SJSA1 (cell line): ENCODE measurements at places on chromosomes 1 and 21.

- no peak for DNase-seq
Observed at GRCh38 chr1:155181371-155182051, 7.9 kb downstream of the TRIM46 start.

DNA sequence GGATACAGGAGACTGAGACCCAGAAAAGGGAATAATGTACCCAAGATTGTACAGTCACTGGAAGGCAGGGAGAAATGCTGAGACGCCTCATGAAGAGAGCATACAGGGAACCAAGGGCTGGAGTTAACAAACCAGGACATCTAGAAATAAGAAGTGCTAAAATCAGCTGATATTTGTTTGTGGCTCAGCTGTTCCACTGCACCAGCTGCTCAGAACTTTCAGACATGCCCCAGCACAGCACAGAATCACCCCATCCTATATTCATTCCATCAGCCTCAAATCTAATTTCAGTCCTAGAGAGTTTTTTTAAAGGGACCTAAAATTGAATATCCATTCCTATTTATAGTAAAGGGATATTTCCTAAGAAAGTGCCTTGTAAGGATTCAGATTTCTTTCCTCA is 60.2 kb downstream of the DAB1 start:
- DNase-seq = no peak

- DNase-seq = no peak
Observed at GRCh38 chr1:33143176-33143575, 38.7 kb downstream of the TRIM62 start.

DNA sequence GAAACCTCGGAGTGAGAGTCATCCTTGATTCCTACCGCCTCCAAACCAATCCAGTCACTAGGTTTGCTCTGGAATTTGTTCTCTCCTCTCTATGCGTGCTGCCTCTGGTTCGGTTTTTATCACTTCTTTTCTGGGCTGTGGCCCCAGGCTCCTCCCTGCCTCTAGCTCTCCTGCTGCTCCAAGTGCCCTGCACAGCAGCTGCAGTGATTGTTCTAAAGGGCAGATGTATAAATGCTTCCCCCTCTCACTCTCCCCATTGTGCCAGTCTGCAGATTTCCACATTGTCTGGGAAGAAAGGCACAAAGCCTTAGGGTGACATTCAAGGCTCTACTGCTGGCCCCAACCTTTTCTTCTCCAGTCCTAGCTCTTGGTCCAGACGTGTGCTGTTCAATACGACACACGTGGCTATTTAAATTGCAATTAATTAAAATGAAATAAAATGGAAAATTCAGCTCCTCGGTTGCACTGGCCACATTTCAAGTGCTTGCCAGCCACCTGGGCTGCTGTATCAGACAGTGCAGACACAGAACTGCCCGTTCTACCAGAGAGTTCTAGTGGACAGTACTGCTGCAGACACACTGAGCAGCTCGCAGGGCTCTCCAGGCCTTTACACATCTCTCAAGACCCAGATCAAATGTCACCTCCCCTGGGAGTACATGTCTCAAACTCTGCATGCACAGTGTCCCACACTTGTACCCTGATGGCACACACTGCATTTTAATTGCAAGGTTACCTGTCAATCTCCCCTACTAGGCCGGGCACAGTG is 12.4 kb downstream of the TRIM62 start:
- no peak for DNase-seq

GRCh38 chr1:237124856-237125462 is 83.0 kb downstream of the RYR2 start:
- no peak for DNase-seq

DNA sequence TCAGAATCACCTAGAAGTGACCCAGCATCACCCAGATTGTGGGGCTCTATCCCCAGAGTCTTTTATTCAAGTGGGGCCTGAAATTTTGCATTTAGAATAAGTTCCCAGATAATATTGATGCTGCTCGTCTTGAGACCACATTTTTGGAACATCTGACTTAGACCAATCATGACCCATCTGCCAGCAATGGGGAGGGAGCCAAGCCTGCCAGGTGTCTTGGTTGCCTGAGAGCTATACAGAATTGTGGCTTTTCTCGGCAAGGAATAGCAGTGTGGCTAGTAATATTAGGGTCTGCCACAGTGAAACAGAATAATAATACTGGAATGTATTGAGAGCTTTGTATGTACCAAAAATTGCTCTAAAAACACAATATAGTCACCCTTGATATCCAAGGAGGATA is 31.1 kb upstream of the RGS8 start:
- DNase-seq = no peak

DNA sequence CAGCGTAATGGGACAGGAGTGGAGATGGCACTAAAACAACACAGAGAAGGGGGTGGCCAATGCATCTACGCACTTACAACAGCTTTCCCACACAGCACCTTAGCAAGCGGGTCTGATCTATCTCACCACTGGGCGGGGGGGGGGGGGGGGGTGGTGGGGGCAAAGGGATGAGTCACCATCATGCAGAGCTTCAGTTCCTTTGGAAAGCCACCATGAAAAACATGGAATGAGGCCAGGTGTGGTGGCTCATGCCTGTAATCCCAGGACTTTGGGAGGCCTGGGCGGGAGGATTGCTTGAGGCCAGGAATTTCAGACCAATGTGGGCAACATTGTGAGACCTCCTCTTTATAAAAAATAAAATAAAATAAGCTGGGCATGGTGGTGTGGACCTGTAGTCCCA is 47.2 kb downstream of the KLHDC7A start:
- no peak for DNase-seq

- DNase-seq = no peak
Observed at GRCh38 chr1:30242722-30243457, 480.5 kb downstream of the MATN1 start.

DNA sequence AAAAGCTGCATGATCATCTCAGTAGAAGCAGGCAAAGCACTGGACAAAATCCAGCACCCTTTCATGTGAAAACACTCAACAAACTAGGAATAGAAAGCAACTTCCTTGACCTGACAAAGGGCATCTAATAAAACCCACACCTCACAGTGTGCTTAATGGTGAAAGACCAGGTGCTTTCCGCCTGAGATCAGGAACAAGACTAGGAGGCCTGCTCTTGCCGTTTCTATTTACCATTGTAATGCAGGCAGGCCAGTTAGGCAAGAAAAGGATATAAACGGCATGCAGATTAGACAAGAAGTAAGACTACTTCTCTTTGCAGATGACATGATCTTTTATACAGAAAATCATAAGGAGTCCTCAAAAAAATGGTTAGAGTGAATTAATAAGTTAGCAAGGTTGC is 37.2 kb downstream of the SLC37A1 start:
- DNase-seq = no peak

DNA sequence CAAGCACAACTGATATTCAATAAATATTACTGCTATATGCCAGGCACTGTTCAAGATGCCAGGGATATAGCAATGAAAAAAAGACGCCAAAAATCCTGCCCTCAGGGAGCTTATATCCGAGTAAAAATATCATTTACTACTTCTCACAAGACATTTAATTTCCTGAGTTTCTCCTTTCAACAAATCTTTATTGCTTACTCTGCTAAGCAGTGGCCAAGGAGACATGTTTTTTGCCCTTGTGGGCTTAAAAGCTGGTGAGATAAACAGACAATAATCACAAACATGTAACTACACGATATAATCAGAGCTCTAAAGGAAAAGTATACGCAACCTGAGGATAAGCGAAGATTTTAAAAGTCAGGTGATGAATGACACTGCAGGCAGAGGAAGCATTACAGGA is 19.5 kb downstream of the TGFBR3 start:
- no peak for DNase-seq

DNA sequence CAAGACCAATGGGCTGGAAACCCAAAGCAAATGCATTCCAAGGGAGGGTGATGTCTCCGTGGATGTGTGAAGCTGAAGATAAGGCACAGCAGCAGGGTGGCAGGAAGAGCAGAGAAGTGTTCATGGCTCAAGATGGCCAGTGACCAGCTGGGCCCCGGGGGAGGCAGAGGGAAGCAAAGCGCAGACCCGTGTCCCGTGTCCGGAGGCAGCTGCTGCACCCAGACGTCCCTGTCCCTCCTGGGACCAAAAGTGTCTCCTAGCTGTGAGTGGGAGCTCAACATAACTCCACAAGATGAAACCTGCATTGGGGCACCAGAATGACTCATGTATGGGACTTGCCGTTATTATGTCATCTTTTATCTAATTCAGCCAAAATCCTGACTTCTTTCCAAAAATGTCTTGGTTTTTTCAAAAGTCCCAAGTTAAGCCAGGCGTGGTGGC is 118.2 kb downstream of the RIPK4 start:
- peak; percentile 38 for DNase-seq

- DNase-seq = no peak
Observed at GRCh38 chr1:15911927-15912326, 64.0 kb downstream of the ZBTB17 start.

DNA sequence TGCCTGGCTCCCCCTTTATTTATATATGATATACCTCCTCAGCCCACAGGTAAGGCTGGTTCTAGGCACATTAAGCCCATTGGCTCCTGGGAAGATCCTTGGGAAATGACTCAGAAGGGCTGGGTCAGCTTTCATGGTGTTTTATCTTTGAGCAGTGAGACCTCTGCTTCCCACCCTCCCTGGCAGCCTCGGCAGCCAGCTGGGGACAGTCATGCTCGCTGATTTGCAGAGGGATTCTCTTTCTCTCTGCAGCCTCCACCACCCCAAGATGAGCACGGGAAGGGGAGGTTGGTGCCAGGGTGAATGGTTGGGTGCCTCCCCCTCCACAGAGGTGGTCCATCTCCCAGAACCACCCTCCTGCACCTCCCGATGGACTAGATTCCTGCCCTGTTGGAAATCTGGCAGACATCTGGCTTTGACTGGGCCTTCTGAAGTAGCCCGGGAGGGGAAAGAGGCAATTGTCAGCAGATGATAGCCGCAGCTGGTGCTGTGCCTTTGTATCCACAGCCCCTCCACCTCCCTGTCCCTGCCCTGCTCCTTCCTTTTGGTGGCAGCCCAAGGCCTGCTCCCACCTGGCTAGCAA is 24.6 kb downstream of the IER5 start:
- peak; percentile 63 for DNase-seq

DNA sequence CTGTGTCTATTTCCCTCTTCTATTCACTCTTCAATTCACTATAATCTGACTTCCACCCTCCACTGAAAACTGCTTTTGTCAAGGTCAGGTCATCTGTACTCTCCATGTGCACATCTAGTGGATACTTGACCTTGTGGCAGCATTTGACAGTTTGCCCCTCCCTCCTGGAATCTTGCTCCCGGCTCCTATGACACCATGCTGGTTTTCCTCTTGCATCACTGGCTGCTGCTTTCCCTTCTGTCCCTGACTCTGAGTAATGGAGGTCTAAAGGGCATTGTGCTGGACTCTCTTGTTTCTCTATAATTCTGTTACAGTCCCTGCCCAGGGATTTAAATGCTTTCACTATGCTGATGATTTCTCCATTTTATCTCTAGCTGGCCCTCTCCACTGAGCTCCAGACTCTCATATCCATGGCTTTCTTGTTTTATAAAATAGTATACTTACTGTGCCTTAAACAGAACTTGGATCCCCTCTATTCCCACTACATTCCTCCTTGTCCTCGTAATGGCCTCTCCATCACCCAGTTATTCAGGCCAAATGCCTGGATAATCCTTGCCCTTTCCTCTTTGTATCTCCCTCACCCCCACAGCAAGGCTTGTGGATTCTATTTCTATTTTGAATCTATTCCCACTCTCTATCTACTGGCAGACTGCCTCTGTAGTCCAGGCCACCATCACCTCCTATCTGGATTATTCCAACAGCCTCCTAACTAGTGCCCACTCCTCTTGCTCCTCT is 36.8 kb upstream of the PODN start:
- no peak for DNase-seq

DNA sequence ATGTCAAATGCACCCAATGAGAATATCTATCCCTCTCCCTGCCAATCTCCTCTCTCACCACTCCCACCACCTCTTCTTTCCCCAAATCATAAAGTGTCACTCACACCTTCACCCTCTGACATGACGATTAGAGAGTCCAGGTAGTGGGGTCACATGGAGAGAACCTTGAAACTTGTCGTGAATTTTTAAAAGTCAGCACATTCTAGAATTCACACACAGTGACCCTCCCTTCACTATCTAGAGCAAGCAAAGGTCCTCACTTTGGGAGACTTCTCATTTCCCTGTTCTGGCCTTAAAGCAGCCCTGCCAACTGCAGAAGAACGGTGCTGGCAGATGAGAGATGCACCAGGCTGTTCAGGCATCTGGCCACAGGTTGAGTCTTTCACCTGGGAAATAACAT is 61.9 kb downstream of the CD34 start:
- no peak for DNase-seq

DNA sequence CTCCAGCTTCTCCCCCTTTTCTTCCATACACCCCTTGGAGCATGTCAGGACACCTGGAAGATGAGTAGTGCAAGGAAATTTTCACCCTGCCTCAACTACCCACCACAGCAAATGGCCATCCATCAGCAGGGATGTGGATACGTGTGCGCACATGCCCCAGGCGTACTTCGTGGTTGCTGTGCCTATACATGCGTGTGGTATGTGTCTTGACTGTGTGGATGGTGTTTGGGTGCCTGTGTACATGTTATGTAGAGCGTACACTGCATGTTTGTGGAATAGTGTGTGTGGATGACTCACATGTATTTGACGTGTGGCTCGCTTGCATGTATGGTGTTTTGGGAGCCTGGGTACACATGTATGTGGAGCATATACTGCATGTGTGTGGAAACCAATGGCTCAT is 158.5 kb downstream of the RRAGC start:
- DNase-seq = no peak

DNA sequence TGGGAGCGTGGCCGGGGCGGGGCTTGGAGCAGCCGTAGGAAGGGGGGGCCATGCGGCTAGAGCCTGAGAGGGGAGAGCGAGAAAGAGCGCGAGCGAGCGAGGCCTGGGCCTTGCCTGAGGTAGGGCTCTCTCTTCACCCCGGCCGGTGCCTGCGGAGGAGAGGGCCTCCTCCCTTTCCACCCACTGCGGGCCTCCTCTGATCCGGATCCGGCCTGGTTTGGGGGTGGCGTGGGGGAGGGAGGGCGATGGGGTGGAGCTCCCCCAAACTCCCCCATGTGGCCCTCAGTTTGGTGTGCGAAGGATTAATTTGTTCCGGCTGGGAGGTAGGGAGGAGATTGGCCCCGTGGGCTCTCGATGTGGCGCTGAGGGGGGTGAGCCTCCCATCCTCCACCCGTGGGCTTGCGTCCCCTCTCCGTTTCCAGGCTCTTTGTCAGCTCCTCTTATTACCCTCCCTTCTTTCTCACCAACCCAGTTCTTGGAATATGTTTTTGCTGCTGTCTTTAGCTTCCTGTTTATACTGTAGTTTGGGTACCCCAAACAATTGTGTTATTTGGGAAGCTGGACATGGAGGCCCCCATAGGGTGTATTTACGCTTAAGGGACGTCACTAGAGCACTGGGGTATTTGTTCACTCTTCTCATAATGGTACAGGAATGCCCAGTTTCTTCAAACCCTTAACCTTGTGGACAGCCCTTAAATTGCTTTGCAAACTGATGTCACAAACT is 685 bp downstream of the UBAP2L start:
- peak; percentile 71 for DNase-seq

- peak; percentile 74 for DNase-seq
Observed at GRCh38 chr1:186535388-186536133, 74.6 kb upstream of the PDC start.

GRCh38 chr1:30185809-30186208 is 537.6 kb downstream of the MATN1 start:
- no peak for DNase-seq

- DNase-seq = no peak
Observed at GRCh38 chr1:223114871-223115270, 28.2 kb downstream of the TLR5 start.
